Effector CD8-positive, alpha-beta T cell (primary cell): ENCODE measurements at places on chromosomes 6 and 20.

- DNase-seq, result no peak
Measured at GRCh38 chr6:9186148-9186547, 750.8 kb upstream of the SLC35B3 start.

GRCh38 chr20:49938173-49939163 is 2.3 kb downstream of the RNF114 start:
- DNase-seq, result no peak

GRCh38 chr6:170516783-170517616 is 36.1 kb downstream of the PSMB1 start:
- peak; percentile 10 for DNase-seq

DNA sequence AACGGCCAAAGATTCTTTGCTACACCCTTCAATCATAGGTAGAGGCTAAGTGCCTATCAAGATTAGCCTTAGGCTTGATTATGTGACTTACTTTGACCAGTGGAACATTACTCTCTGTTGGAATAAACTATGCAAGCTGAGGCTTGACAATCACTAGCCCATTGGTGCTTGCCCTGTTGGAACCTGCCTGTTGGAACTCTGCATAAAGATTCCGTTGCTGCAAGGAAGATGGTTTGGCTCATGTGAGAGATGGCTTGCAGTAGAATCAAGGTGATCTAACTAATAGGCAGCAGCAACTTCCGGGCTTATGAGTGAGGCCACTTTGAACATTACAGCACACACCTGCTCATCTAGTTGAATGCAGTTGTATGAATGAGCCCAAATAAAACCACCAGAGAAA is 227.7 kb upstream of the TSHZ2 start:
- no peak for DNase-seq

- no peak for DNase-seq
Measured at GRCh38 chr6:134550604-134551003, 232.7 kb upstream of the SGK1 start.

- no peak for DNase-seq
Measured at GRCh38 chr6:26155061-26155930, 68.1 kb downstream of the HFE start.

DNA sequence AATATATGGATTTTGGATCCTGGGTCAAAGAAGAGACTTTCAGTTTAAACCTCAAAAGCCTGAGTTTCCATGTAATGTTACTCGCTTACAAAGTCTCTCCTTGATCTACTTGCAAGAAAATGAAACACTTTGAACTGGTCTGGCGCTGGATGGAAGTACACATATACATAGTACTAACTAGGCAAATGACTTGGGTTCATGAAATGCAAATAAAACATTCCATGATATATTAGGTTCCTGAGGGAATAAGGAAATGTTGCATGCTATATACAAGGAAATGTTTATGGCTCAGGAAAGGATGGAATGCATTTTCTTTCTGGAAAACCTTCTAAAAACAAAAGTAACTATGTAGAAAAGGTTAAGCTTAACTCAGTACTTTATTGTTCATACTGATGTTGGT is 11.4 kb upstream of the TXLNB start:
- no peak for DNase-seq

GRCh38 chr20:62403331-62403730 is 3.8 kb downstream of the CABLES2 start:
- DNase-seq, result no peak

DNA sequence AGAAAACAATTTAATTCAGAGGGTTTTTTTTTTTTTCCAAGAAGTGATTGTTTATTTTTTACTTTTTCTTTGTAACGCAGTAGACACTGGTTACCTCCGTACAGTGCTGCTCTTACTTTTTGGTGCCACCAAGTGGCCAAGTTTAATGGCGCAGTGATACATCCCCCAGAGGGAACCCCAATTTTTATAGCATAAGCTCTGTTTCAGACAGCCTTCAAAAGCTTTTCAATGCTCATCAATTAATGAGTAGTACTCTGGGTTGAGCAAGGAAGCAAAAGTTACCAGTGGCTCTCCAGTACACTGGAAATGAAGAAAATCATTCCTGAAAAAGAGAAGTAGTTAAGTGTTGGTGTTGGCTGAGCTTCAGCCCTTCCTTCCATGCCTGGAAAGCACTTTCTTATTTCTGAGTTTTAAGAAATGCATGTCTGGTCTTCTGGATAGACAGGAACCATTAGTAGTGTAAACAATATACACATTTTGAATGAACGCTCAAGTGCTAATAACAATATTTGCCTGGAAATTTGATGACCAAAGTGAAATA is 129.1 kb upstream of the SMLR1 start:
- DNase-seq, result peak; percentile 6

- DNase-seq, result no peak
Measured at GRCh38 chr6:16585805-16586204, 175.5 kb downstream of the ATXN1 start.

- no peak for DNase-seq
Measured at GRCh38 chr6:21496196-21496595, 97.4 kb upstream of the SOX4 start.

- DNase-seq, result no peak
Measured at GRCh38 chr6:153625089-153625488, 414.0 kb upstream of the OPRM1 start.

DNA sequence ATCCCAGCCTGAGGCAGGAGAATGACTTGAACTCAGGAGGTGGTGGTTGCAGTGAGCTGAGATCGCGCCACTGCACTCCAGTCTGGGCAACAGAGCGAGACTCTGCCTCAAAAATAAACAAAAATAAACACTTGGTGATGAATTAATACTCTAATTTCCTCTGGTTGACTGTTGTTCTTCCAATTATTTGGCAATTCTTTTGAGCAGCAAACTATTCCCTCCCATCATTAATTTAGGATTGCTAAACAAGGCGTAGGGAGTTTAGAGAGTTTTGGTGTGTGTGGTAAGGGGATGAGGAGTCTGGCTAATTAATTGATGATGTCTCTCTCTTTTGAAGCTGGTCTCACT is 2.7 kb upstream of the ID1 start:
- DNase-seq, result no peak

DNA sequence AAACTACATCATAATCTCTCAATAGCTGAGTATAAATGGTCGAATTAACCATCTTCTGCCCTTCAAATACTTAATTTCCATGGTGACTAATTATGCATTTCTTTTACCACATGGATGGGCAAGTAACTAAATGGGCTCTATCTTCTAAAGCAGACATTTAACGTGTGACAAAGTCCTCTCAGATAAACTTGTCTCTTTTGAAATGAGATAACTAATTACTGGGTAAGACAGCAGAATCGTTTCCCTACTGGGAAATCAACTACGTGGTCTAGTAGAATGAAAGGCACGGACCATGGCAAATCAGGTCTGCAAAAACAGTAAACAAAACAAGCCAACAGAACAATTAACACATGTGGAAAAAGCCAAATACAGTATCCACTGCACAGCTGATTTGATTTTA is 137.7 kb downstream of the BACH2 start:
- no peak for DNase-seq

GRCh38 chr6:130610303-130610702 is 216.9 kb upstream of the SMLR1 start:
- no peak for DNase-seq

DNA sequence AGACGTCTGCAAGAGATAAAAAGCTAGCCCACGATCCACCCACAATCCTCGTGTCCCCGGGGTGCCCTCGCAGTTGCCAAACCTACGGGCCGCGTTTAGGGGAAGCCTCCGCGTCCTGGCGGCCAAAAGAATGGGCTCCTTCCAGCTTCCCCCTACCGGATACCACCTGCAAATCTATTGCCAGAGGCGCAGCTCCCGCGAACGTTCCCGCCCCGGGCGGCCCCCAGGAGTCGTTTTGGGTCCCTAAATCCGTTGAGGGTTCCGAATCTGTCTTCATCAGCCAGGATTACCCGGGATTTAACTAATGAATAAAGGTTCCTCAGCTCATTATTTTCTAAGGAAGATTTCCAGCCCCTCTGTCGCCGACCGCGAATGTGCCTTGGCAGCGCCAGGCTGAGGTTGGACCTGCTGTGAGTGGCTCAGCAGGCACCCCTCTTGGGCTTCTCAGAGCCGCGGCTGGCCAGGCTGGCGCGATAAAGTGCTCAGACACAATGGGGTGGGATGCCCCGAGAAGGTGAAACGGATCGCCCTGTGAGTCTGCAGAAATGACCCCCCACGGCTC is 2.8 kb upstream of the VSX1 start:
- DNase-seq, result no peak

DNA sequence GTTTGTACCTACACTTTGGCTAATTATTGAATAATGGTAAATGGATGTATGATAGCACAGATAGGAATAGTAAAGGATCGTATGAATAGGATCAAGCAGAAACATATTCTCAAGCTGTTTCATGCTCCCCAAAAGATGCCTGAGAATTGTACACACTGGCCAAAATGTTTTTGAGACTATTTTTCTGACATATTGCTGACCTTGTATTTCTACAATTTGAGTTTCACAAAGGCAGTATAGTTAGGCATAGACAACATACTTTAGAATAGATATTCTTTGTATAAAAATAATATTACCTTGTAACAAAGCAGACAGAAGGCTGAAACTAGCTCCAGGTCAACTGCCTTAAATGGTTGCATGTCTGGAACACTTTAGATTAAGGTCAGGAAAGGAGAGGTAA is 598.4 kb downstream of the COL12A1 start:
- no peak for DNase-seq

DNA sequence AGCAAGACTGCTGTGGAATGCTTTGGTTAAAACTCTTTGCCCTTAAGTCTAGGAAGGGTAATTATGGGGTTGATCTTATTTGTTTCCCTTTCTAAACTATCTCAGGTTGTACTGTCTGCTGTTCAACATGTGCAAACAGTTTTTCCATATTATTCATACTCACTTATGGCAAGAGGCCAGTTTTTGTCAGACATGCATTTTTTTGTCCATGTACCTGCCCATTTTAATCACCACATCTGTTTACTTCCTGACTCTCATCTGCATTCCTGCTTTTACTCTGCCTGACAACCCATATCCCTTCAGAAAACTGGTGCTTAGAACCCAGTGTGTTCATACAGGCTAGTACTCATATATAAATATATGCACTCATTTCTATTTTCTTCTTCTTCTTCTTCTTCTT is 80.3 kb downstream of the LPA start:
- DNase-seq, result no peak

DNA sequence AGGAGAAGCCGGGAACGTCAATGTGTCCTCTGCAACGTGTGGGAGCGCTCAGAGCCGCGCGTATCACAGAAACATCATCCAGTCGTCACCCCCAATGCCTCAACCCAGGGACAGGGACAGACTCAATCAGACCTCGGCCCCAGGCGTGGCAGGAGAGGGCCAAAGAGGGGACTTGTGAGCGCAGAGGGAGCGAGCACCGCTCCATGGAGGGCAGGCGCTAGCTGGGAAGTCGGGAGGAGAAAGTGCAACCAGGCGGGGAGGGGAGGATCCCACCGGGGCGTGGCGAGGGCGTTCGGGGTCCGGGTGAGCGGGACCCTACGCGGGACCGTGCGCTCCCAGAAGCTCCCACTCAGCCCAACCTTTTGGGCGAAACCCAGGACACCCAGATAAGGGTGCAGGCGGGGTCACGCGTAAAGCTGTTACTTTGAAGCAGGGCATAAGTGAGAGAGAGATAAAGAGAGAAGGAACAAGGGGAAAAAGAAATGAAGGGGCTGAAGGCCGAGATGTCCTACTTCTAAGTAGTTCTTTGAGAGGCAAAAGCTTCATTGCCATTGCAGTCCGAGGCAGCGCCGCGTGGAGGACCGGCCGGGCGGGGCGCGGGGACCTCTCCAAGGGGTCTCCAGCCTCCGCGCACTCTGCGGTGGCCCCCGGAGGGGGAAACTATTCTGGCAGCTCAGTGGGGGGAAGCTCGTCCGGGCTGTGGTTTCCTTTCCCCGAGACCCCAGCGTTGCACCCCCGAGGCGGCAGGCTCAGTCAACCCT is 862 bp upstream of the SOBP start:
- no peak for DNase-seq

- DNase-seq, result no peak
Measured at GRCh38 chr6:68695838-68696237, 60.8 kb downstream of the ADGRB3 start.

DNA sequence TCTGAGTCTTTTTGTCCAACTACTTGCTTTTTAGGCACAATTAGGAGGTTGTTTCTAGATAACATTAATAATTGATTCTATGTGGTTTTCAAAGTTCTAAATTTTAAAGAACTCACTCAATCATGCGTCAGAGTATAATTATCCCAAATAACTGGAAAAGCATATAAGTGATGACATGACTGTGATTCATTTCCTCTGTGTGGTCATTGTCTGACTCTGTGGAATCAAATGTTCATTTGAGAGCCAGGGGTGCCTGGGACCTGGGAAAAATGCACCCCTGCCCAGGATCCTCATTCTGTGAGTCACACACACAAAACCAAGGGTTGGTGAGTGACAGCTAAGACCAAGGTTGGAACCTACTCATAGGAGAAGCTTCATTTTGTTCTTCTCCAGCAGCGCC is 127.1 kb upstream of the MLIP start:
- DNase-seq, result no peak

GRCh38 chr6:29624520-29624961 is 8.4 kb downstream of the GABBR1 start:
- no peak for DNase-seq

DNA sequence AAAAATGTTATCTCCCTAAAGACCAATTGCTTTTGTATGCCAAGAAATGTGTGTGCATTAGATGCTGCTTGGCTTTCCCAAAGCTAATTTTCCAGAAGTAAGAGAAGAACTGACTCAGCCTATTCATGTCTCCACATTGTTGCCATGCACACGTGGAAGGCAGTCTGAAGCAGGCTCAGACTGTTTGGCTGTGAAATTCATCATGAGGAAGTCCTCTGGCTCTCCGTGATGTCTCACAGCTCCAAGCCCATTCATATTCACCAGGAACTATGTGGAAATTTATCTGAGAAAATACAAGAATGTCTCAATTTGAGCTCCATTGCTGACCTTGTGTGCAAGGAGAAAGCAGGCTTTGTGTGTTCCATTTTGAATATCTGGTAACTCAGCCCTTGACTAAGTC is 1022.2 kb upstream of the GJE1 start:
- DNase-seq, result no peak

- no peak for DNase-seq
Measured at GRCh38 chr20:33490934-33491656, 1.2 kb downstream of the CBFA2T2 start.

DNA sequence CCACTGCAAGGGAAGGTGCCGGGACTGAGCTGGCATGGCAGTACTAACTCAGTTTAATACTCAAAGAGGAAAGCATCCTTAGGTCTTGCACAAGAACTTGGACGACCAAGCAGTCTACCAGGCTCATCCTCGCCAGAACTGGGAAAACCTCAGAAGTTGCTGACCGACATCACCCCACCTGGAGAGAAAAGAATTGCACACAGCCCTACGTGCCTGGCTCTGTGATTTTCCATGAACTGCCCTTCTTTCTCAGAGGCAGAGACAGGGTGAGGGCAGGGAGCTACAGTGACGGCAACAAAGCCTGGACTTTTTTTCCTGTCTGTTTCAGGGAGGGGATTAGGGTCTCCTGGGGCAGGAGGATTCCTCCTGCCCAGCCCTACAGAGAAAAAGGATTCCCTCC is 8.0 kb downstream of the JAG1 start:
- DNase-seq, result no peak

DNA sequence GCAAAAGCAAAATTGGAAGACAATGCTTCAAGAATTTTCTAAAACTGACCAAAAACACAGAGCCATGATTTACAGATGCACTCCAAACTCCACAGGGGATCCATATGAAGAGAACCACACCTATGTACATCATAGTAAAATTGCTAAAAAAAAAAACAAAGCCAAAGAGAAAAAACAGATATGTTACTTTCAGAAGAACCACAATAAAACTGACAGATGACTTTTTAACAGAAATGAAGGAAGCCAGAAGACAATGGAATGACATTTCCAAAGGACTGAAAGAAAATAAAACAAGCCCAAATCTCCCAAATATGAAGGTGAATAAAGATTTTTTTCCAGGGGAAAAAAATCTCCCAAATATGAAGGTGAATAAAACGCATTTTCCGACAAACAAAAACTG is 17.5 kb downstream of the TRERF1 start:
- DNase-seq, result no peak
